ENCODE measurements at places on chromosomes 2 and 18.

DNA sequence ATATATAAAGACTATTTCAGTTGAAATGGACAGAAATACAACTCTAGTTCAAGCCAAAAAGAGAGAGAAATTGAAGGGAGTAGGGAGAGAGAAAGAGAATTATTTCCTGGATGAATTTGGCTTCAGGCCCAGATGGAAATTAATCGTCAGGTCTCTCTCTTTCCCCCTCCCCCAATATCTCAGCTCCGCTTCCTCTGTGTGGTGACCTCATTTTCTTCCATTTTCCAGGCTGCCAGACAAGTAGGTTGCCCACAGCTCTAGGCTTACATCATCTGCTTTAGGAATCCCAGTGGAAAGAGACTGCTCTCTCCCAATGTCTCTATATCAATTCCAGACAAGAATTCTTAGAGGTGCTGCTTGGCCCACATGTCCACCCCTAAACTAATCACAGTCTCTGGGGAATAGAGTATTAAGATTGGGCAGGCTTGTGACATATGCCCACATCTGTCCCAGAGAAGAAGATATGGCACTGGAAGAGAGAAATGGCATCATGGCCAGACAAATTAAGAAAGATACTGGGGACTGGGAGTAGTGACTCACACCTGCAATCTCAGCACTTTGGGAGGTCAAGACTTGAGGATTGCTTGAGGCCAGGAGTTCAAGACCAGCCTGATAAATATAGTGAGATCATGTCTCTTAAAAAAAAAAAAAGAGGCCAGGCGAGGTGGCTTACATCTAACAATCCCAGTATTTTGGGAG, 37.2 kb upstream of the CFAP36 start:
- no peak for DNase-seq

- no peak for DNase-seq
These were observed 15.8 kb downstream of the ADI1 start for GRCh38 chr2:3503483-3503882.

DNA sequence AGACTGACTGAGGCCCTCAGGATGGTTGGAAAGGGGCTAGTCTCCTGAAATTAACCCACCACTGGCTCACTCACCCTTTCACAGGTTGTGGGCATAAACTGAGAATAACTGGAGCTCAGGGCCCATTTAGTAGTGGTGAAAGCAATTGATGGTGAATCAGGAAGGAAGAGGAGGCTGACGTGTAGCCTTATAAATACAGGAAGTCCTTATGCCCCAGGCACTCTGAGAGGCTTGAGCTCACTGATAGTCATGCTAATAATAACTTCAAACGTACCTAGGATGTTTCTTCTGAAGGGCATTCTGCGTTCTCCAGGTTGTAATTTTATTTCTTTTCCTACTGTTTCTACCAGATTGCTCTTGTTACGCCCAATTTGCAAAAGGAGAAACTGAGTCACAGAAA, 328.4 kb downstream of the CLIP4 start:
- no peak for DNase-seq

DNA sequence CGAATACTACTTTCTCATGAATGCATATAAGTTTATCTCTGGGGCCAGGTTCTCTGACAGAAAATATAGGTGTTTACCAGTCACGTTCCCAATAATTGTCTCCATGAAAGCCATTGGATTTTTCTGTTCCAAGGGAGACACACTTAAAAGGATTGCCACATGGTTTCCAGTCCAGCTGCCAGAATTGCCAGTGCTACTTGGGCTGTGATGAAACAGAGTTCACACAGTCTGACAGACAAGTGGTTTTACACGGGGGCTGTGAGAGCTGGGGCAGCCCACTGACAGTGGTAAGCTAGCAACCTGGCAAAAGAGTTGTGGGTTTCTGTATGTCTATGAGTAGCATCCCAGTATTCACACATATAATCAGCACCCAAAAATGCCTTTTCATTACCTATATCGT, 27.7 kb upstream of the ATRAID start:
- DNase-seq, result no peak

GRCh38 chr2:173204316-173204715, 128.7 kb downstream of the MAP3K20 start:
- no peak for DNase-seq

DNA sequence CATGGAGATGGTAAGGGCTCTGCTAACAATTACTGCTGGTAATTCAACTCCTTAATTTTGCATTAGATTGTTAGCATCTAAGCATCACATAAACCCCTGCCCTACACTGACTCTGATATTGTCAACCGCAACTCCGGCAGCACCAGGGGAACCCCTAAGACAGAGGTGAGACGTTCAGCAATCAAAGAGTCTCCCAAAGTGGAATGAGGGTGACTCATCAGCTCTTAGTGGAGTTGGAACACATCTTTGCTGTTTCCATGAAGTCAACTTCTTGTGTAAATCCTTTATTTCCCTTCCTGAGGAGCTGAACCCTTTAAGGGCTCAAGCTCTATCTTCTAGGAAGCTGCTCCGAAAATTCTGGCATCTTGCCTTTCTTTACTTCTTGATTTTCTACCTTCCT, 52.1 kb downstream of the ABCG8 start:
- DNase-seq, result no peak

- no peak for DNase-seq
These were observed 25.4 kb downstream of the HDAC4 start for GRCh38 chr2:239375278-239376061.

GRCh38 chr2:185393091-185393490, 345.5 kb upstream of the FSIP2 start:
- no peak for DNase-seq

- DNase-seq, result no peak
These were observed 68.6 kb downstream of the TTC27 start for GRCh38 chr2:32696439-32696838.

- DNase-seq, result no peak
These were observed 117.5 kb upstream of the NCKAP5 start for GRCh38 chr2:133685636-133686215.

- DNase-seq, result no peak
These were observed 54.2 kb downstream of the RIT2 start for GRCh38 chr18:43061318-43061717.

DNA sequence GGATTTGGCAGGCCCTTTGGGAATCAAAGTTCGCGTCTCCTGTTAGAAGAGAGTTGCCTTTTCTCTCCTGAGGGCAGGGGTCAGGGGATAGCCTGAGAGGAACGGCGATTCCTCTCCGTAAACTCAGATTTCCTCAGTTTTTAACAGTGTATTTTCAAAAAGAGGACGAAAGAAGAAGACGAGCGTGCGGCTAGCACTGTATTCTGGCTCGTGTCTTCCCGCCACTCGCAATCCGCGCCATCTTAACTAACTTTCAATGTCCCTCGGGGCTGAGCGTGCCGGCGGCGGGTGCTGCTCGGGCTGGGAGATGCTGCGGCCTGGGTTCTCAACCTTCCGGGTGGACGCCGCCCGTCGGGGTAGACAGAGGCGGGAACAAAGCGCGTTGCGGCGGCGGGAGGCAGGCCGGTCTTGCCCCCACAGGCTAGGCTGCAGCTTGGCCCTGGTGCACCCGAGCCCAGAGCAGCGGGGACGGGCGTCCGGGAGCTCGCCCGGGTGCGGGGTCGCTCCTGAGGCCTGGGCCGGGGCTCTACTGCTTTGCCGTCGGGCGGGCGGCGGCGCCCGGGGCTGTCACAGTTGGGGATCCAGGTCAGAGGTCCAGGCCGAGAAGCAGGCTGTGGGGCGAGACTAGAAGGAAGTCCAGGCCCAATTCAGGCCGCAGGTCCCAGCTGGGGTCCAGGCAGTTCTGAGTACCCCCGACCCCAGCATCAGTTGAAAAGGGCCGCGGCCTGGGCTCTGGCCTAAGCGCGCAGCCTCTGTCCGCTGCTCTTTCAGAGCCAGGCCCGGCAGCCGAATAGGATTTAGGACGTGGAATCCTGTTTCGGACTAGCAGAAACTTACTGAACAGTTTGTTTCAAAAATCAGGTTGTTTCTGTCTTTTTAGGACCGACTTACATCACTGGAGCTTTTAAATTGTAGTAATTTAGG, 11.8 kb downstream of the TBR1 start:
- no peak for DNase-seq

DNA sequence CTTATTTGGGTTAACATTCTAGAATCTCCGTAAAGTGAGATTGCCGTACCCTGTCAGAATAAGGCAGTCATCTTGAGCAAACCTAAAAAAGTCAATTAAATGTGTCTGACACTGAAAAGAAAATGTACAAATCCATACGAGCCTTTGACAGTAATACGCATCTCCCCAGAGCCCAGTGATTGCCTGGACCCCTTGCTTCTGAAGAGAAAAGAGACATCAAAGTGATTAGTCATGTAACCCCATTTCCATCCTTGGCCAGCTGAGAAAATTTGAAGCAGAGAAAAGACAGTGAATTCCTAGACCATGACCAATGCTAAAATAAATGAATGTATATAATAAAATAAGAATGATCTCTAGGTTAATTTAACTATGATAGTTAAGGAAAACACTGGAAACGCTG, 1499.4 kb downstream of the SUCLG1 start:
- DNase-seq, result no peak

GRCh38 chr2:17793803-17794354, 22.4 kb upstream of the MSGN1 start:
- no peak for DNase-seq

DNA sequence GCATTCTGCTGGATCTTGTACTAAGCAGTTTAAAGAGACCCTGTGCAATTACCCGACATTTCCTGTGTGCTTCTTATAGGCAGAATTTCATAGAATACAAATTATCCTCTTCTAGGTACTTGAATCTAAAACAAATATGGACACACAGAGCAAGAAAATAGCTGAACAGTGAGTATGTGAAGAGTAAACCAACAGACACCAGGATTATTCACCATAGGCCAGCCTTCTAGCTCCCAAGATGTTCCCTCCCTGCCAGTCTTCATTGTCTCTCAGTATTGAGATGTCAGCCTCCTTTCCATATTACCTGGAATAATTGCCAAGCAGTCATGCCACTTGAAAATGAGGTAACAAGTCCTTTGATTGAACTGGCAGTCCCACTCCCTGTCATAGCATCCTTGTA, 187.1 kb downstream of the PTPRM start:
- no peak for DNase-seq

GRCh38 chr2:30239308-30239985, 8.1 kb downstream of the LBH start:
- DNase-seq, result peak; percentile 73

DNA sequence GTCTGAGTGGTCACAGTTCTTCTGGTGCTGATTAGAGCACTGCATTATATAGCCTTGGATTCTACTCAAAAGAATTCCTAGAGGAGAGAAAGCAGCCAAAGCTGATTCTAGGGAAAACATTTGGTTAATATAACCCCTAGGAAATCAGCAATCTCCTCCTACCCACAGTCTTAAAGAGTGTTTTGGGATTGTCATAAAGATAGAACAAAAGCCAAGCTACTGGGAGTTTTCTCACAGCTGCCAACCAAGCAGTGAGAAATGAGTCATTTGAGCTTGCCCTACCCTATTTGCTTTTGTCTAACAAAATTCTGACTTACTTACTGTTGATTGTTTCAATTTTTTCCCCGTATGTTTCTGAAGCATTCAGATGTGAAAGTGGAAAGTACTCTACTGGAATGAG, 469.3 kb downstream of the PLCL1 start:
- no peak for DNase-seq
